IPS DF 6.9 (cell line): ENCODE measurements at places on chromosomes 11 and 22.
A peak's percentile ranks its signal among the peaks of the same experiment; 100 is the strongest.

DNA sequence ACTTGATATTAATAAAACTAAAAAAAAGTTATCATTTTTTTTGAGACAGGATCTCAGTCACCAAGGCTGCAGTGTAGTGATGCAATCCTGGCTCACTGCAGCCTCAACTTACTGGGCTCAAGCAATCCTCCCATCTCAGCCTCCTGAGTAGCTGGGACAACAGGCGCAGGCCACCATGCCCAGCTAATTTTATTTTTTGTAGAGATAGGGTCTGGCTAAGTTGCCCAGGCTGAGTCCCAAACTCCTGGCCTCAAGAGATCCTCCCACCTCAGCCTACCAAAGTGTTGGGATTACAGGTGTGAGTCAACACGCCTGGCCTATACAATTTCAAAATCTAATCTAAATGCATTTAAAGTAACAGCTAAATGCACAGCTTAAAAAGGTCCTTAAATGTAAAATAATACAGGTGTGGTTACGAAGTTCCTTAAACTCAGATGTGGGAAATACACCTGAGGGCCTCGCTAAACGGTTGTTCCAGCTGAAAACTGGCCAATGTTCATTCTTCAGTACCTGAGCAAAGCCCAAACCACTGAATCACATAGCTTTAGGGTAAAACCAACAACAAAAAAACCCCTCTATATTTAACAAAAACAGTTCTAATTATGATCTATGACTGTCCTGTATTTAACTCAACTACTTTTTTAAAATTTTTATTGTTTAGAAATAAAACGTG is 11.8 kb downstream of the NAP1L4 start:
- no peaks in the 10 kb centered on the region for H3K4me1 ChIP-seq
- no peak overlapping the region for H3K4me3 ChIP-seq
- H3K27me3 ChIP-seq, result no peaks in the 10 kb centered on the region
- H3K36me3 ChIP-seq, result peaks cover 17% of the 10 kb centered on the region; the same call in 1 of the 2 replicates
- H3K27ac ChIP-seq, result no peak overlapping the region

GRCh38 chr22:21866833-21867527 is 465 bp downstream of the MAPK1 start:
- no peaks in the 10 kb centered on the region for H3K36me3 ChIP-seq
- H3K4me3 ChIP-seq, result peak overlapping the region; percentile 83
- H3K4me1 ChIP-seq, result no peaks in the 10 kb centered on the region
- no peak overlapping the region for H3K27ac ChIP-seq
- no peaks in the 10 kb centered on the region for H3K27me3 ChIP-seq

GRCh38 chr11:17221968-17222367 is 14.2 kb upstream of the PIK3C2A start:
- H3K36me3 ChIP-seq, result no peaks in the 10 kb centered on the region
- H3K4me1 ChIP-seq, result no peaks in the 10 kb centered on the region
- no peak overlapping the region for H3K4me3 ChIP-seq
- H3K27me3 ChIP-seq, result no peaks in the 10 kb centered on the region; the same call in 1 of the 2 replicates

DNA sequence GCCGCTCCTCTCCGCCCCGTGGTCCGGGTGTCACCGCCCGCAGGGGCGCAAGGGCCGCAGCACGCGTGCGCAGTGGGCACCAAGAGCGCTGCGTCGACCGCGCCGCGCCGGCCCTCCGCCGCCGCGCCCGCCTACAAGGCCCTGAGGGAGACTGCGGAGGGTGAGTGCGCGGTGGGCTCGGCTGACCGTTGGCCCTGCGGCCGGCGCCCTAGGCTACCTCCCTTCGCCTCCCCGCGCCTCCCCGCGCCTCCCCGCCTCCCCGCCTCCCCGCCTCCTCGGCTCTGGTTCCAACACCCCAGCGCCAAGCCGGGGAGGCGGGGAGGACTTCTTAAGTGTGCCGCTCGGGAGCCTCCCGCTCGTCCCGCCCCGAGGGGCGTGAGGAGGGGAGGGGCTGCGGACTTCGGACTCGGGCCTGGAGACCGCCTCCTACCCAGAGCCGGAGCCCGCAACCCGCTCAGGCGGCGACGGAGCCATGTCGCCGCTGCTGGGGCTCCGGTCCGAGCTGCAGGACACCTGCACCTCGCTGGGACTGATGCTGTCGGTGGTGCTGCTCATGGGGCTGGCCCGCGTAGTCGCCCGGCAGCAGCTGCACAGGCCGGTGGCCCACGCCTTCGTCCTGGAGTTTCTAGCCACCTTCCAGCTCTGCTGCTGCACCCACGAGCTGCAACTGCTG is at the start of gene AQP11:
Gene AQP11 (plus strand): TSS at position 433 of the 673 bp plus-strand sequence. CDS start 40 bp downstream, at position 473.
- peak within 1 kb of the TSS; percentile 54 for H3K4me3 ChIP-seq
- H3K4me1 ChIP-seq, result 0 out of 2 replicates have a peak, but pooled peaks cover 2% of the 10 kb centered on the region
- H3K27me3 ChIP-seq, result no peaks in the 10 kb centered on the region
- H3K27ac ChIP-seq, result no peak within 1 kb of the TSS

DNA sequence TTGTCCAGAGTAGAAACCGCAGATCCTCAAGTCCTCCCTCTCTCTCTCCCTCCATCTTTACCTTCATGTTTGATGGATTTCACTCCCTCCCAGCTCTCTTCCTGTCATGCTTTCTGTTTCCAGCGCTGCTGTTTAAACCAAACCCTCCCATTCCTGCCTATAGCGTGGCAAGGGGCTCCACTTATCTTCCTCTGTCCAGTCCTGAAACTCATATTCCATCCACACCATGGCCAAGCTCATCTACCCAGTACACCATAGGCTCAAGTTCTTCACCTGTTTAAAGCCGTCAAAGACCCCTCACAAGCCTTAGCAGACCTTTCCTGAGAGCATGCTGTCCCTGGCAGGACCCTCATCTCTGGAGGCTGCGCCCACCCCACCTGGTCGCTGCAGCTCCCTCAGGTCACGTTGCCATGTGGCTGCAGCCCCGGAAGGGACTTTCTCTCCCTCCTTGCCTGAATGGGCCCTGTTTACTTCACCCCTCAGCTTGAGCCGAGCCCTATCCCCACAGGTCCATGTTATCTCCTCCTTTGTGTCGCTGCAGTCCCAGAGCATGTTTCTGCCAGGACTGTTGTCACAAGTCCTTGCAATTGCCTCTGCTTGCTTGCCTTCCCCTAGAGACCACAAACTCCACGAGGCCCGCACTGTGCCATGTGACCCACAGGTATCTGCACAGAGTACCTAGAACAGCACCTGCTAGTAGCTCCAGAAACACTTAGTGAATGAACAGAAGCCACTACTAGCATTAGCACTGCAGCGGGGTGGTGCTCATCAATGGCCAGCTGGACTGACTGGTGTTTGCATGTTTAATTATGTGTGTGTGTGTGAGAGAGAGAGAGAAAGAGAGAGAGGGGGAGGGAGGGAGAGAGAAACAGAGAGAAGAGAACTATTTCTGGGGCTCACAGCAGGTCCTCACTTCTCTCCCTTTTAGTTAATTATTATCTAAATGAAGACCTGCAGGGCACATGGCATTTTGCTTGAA is 149.4 kb upstream of the SNX19 start:
- no peak for DNase-seq
- H3K4me1 ChIP-seq, result peaks cover 4% of the 10 kb centered on the region; the same call in 1 of the 2 replicates
- H3K36me3 ChIP-seq, result no peaks in the 10 kb centered on the region

GRCh38 chr11:61150706-61151544 is 10.3 kb downstream of the VPS37C start:
- H3K27me3 ChIP-seq, result no peaks in the 10 kb centered on the region
- H3K27ac ChIP-seq, result no peak overlapping the region
- H3K4me1 ChIP-seq, result peaks cover 5% of the 10 kb centered on the region; the same call in 1 of the 2 replicates
- H3K36me3 ChIP-seq, result no peaks in the 10 kb centered on the region
- no peak for DNase-seq

GRCh38 chr11:118628861-118629549 is 21.6 kb downstream of the PHLDB1 start:
- H3K4me1 ChIP-seq, result peaks cover 3% of the 10 kb centered on the region; the same call in 1 of the 2 replicates
- peaks cover 16% of the 10 kb centered on the region; the same call in 1 of the 2 replicates for H3K36me3 ChIP-seq
- H3K27me3 ChIP-seq, result no peaks in the 10 kb centered on the region
- no peak overlapping the region for H3K27ac ChIP-seq

- H3K36me3 ChIP-seq, result no peaks in the 10 kb centered on the region
- H3K4me1 ChIP-seq, result no peaks in the 10 kb centered on the region
- no peak overlapping the region for H3K4me3 ChIP-seq
- H3K27ac ChIP-seq, result no peak overlapping the region
- no peaks in the 10 kb centered on the region for H3K27me3 ChIP-seq
- DNase-seq, result no peak
Measured at GRCh38 chr11:132301465-132301864, 931.0 kb downstream of the NTM start.

DNA sequence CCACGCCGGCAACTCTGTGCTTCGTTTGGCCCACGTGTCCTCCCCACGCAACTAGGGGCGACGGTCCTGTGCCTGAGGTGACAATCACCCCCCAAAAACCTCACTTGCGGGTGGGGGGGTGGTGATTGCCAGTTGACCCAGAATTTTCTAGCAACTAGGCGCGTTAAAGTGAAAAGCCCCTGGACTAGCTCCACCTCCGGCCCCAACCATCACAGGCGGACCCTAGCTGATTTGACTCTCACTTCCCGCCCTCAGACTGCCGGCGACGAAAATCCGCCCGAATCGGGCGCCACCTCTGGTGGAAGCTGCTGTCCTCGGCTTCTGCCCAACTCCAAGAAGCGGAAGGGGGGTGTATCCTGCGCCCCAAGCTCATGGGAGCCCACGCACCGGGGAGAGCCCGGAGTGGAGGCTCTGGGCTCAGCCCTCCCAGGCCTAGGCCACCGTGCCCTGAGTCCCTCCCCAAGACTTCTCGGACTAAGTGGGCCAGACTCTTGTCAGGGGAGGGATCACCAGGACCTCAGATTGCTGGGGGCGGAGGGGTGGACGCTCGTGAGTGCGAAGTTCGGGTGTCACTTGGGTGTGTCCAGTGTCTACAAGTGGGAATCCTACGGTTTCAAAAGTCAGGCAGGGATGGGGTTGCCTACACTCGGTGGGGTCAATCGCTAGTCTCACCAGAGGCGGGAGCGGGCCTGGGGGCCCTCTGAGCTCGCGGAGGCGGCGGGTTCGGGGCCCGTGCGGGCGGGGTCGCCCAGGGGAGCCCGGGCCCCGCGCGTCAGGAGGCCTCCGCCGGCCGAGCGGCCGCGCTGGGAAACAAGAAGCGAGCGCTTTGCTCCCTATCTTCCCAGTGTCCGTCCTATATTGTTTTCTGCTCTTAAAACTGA is 12.3 kb downstream of the PAX6 start:
- DNase-seq, result no peak
- no peak overlapping the region for H3K27ac ChIP-seq
- peaks cover 1% of the 10 kb centered on the region; the same call in 1 of the 2 replicates for H3K4me1 ChIP-seq

GRCh38 chr11:70481625-70482528 is 83.5 kb downstream of the CTTN start:
- H3K27ac ChIP-seq, result no peak overlapping the region
- H3K27me3 ChIP-seq, result no peaks in the 10 kb centered on the region
- no peak overlapping the region for H3K4me3 ChIP-seq
- peaks cover 1% of the 10 kb centered on the region; the same call in 1 of the 2 replicates for H3K36me3 ChIP-seq
- DNase-seq, result no peak
- H3K4me1 ChIP-seq, result no peaks in the 10 kb centered on the region

DNA sequence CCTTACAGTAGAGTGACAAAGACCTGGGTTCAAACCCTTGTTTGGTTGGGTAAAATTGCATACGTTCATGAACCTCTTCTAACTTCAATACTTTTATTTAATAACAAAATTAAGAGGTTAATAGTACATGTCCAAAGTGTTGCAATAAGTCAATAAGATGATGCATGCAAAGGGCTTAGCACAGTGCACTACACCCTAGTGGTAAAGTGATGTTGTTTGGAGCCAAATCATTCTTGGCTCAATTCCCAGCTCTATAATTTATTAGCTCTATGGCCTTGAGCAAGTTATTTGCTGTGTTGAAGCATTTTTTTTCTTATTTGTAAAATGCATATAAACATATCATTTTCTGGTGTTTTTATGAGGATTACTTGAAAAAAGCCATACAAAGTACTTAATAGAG is 945.3 kb downstream of the LRRC4C start:
- H3K27ac ChIP-seq, result no peak overlapping the region
- no peaks in the 10 kb centered on the region for H3K27me3 ChIP-seq
- H3K4me1 ChIP-seq, result no peaks in the 10 kb centered on the region
- H3K36me3 ChIP-seq, result no peaks in the 10 kb centered on the region

- H3K36me3 ChIP-seq, result no peaks in the 10 kb centered on the region
- H3K4me1 ChIP-seq, result no peaks in the 10 kb centered on the region
- DNase-seq, result no peak
- no peaks in the 10 kb centered on the region for H3K27me3 ChIP-seq
- H3K4me3 ChIP-seq, result no peak overlapping the region
- H3K27ac ChIP-seq, result no peak overlapping the region
Measured at GRCh38 chr11:78030429-78031325, 7.6 kb upstream of the KCTD14 start.

GRCh38 chr22:46079093-46079860 is 71.0 kb upstream of the PPARA start:
- H3K27me3 ChIP-seq, result no peaks in the 10 kb centered on the region
- peaks cover 16% of the 10 kb centered on the region for H3K4me1 ChIP-seq
- no peak for DNase-seq
- H3K27ac ChIP-seq, result no peak overlapping the region
- H3K36me3 ChIP-seq, result no peaks in the 10 kb centered on the region

- H3K4me1 ChIP-seq, result no peaks in the 10 kb centered on the region; the same call in 1 of the 2 replicates
- no peak overlapping the region for H3K27ac ChIP-seq
- H3K36me3 ChIP-seq, result no peaks in the 10 kb centered on the region
- no peak for DNase-seq
Measured at GRCh38 chr22:43114958-43115357, 4.4 kb downstream of the BIK start.

DNA sequence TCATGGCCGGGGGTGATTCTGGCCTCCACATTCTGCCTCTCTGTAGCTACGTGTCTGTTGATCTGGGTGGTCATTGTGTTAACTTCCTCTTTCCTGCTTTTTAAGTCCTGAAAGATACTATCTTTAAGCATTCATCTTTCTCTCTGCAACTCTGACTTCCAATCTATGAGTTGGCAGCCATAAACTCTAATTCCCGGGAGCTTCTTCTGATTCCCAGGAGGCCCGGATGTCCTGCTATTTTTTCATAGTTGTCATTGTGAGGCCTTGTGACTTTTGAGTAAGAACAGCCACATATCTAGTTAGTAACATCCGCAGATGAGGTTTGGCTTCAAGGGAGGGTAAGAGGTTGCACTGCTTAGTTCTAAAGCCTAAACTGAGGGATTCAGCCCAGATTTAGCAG is 107.8 kb downstream of the SYN3 start:
- no peak for DNase-seq
- H3K27me3 ChIP-seq, result no peaks in the 10 kb centered on the region
- H3K4me3 ChIP-seq, result no peak overlapping the region
- 0 out of 2 replicates have a peak, but pooled peaks cover 3% of the 10 kb centered on the region for H3K36me3 ChIP-seq
- H3K27ac ChIP-seq, result no peak overlapping the region
- no peaks in the 10 kb centered on the region for H3K4me1 ChIP-seq
